PC-3 (cell line): ENCODE measurements at places on chromosomes 12 and 14. TPM values are rescaled to one million over a fixed set of nuclear protein-coding genes. Genes with fewer than 3 reads are reported as not detected.

DNA sequence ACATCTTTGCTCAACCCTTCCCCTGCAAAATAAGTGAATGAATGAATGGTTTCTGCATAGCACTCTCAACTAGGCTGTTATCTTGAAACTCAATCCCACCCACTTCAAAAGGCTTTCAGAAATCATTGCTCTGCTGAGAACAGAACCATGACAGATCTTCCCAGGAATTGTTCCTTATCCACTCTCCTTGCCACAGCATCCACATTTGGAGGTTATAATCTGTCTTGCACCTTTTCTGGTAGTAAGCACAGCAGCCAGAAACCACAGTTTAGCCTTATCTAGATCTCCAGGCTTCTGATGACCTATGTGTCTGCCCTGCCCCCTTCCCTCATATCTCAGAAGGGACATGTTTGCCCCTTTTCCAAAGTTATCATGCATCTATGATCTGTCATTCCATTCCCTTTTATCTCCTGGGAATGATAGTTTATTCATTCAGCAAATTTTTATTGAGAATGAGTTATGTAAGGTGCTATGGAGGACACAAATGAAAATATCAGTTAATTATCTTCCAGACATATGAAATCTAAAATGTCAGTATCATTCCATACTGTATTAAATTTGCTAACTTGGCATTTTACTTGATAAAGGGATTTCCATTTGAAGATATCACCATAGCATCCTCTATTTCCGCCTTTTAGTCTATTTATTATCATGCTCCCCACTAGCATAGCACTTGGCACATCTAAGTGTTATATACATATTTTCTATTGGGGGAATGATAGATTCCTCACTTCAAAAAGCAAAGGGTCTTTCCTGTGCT is 21.4 kb downstream of the LGR5 start:
- H3K27me3 ChIP-seq: peaks cover 60% of the 10 kb centered on the region
- H3K4me3 ChIP-seq: no peak overlapping the region
- no peak overlapping the region for H3K27ac ChIP-seq
- no peak for DNase-seq
- H3K36me3 ChIP-seq: no peaks in the 10 kb centered on the region

- H3K4me1 ChIP-seq: no peaks in the 10 kb centered on the region
- no peaks in the 10 kb centered on the region for H3K27me3 ChIP-seq
- no peak for DNase-seq
- no peaks in the 10 kb centered on the region for H3K36me3 ChIP-seq
Measured at GRCh38 chr12:8958066-8958465, 8.6 kb upstream of the M6PR start.

DNA sequence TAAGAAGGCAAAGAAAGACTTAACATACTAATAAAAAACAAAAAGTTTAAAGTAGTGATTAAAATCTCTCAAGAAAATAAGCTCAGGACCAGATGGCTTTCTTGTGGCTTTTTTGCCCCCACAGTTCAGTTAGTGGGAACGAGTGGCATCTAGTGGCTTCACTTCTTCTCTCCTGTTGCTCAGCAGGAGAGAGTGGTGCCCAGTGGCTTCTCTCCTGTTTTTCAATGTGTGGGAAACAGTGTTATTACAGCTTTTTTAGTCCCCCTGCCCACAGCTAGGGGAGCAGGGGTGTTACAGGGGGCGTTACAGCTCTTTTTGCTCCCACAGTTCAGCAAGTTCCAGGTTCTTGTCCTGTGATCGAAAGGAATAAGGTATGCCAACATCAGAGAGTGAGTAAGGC is 135.2 kb downstream of the RERGL start:
- H3K27ac ChIP-seq: no peak overlapping the region
- no peaks in the 10 kb centered on the region for H3K27me3 ChIP-seq
- no peaks in the 10 kb centered on the region for H3K4me1 ChIP-seq
- no peak overlapping the region for H3K4me3 ChIP-seq
- peak; percentile 35 for DNase-seq

GRCh38 chr12:64790166-64790565 is 31.0 kb upstream of the GNS start:
- H3K36me3 ChIP-seq: no peaks in the 10 kb centered on the region
- H3K27ac ChIP-seq: no peak overlapping the region
- no peak overlapping the region for H3K4me3 ChIP-seq
- H3K4me1 ChIP-seq: peaks cover 13% of the 10 kb centered on the region

DNA sequence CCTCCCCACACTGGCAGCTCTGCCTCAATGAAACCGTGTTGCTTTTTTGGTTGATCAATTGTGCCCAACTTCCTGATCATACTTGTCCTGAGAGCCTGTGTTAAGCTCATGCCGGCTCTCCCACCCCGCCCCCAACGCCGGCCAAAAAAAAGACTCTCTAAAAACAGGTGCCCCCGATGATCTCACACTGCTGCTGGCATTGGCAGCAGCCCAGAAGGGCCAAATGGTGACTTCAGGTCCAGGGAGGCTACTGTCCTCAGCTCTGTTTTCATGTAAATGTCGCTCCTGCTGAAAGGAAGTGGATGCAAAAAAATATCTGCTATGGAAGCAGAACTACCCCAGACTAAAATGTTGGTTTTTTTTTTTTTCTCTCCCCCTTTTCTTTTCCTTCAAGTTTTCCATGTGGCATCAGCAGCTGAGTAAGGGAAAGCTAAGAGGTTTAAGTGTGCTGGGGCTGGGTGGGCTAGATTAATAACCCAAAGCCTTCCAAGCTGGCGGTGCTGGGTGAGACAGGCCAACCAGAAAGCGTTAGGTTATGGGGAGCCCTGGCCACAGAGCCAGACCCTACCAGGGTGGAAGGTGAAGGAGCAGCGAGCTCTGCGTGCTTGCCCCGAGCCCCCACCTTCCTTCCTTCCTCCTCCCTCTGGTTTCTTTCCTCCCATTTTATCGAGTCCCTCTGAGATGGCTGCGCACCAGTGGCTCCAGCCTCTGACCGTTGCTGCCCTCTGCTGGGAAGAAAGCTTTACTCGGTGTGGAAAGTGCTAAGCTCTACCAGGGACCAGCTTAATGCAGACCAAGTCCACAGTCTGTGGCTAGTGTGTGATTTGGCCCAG is 396.1 kb downstream of the NRXN3 start:
- peak overlapping the region; percentile 31; the same call in 1 of the 2 replicates for H3K4me3 ChIP-seq
- no peak overlapping the region for H3K27ac ChIP-seq
- peak; percentile 81 for DNase-seq
- no peaks in the 10 kb centered on the region for H3K36me3 ChIP-seq
- H3K4me1 ChIP-seq: no peaks in the 10 kb centered on the region

DNA sequence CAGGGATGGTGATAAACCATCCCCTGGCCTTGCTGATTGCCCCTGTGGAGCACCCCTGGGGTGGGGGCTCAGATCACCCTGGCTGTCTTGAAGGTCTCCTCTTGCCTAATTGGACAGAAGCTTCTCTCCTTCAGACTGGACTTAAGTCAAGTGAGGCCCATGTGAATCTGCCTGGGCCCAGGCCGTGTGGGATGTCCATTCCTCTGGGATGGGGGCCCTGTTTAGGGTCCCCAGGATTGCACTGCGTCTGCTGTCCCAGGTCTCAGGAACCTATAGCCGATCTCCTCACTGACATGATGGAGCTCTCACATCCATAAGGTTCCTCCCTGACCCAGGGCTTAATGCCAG is 20.2 kb downstream of the SERPINA1 start:
- H3K4me3 ChIP-seq: no peak overlapping the region
- no peaks in the 10 kb centered on the region for H3K36me3 ChIP-seq
- H3K4me1 ChIP-seq: no peaks in the 10 kb centered on the region
- H3K27ac ChIP-seq: no peak overlapping the region
- no peaks in the 10 kb centered on the region; the same call in 1 of the 2 replicates for H3K27me3 ChIP-seq
- no peak for DNase-seq

The RBMS2 gene
- total RNA-seq: 10.2 and 11.5 TPM in 2 replicates

GRCh38 chr12:118870551-118870950 is 110.8 kb upstream of the SRRM4 start:
- DNase-seq: no peak
- peaks cover 18% of the 10 kb centered on the region; the same call in 1 of the 2 replicates for H3K27me3 ChIP-seq
- H3K36me3 ChIP-seq: no peaks in the 10 kb centered on the region

- H3K4me3 ChIP-seq: no peak overlapping the region
- no peaks in the 10 kb centered on the region for H3K27me3 ChIP-seq
- peaks cover 18% of the 10 kb centered on the region for H3K4me1 ChIP-seq
- no peaks in the 10 kb centered on the region for H3K36me3 ChIP-seq
Measured at GRCh38 chr12:33486058-33486457, 46.4 kb upstream of the SYT10 start.

DNA sequence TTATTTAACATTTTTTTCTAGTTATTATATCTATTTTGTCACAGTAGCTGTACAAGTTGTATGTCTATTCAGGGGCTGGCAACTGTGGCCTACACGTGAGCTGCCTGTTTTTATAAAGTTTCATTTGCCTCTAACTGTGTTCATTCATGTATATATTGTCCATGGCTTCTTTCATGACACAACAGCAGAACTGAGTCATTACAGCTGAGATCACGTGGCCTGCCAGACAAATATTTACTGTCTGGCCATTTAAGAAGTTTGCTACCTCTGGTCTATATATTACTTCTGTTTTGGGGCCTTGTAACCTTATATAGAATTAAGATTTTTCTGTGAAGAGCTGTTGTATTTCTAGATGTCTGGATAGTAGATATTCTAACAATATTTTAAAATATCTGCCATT is 37.9 kb downstream of the KIAA0586 start:
- H3K27ac ChIP-seq: no peak overlapping the region
- DNase-seq: peak; percentile 91
- H3K4me1 ChIP-seq: peaks cover 15% of the 10 kb centered on the region

DNA sequence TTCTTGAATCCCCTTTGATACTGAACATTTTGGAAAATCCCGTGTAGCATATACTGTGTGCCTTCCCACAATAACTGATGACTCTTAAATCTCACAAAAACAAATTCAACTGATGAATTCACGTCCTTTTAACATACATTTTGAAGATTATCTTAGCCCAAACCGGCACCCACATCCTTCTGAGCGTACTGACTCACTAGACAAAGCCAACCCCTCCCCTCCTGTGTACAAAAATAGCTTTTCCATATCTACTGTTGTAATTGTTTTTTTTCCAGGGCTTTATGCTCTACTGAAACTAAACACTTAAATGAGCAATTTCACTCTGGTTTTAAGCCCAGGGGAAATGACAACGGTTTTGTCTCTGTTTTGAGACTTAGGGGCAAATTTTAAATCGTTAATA is 109.4 kb upstream of the ATF7IP start:
- DNase-seq: peak; percentile 45
- peak overlapping the region; percentile 21 for H3K4me3 ChIP-seq
- H3K27me3 ChIP-seq: no peaks in the 10 kb centered on the region
- H3K36me3 ChIP-seq: no peaks in the 10 kb centered on the region

- H3K36me3 ChIP-seq: no peaks in the 10 kb centered on the region
- no peaks in the 10 kb centered on the region for H3K4me1 ChIP-seq
- peaks cover 40% of the 10 kb centered on the region for H3K27me3 ChIP-seq
- H3K4me3 ChIP-seq: no peak overlapping the region
- H3K27ac ChIP-seq: no peak overlapping the region
- DNase-seq: no peak
Measured at GRCh38 chr12:113619202-113619601, 147.5 kb upstream of the LHX5 start.

- H3K27me3 ChIP-seq: peaks cover 10% of the 10 kb centered on the region
- H3K27ac ChIP-seq: no peak overlapping the region
- DNase-seq: no peak
- H3K36me3 ChIP-seq: no peaks in the 10 kb centered on the region
- H3K4me3 ChIP-seq: no peak overlapping the region
Measured at GRCh38 chr12:127594351-127594970, 672.5 kb upstream of the TMEM132C start.

The CHD8 gene
- total RNA-seq: 57.4 and 81.0 TPM in 2 replicates

GRCh38 chr14:99670361-99671234 is 13.5 kb upstream of the CYP46A1 start:
- no peak for DNase-seq
- H3K4me3 ChIP-seq: no peak overlapping the region
- H3K27ac ChIP-seq: no peak overlapping the region
- H3K27me3 ChIP-seq: no peaks in the 10 kb centered on the region
- no peaks in the 10 kb centered on the region for H3K36me3 ChIP-seq
- no peaks in the 10 kb centered on the region for H3K4me1 ChIP-seq

DNA sequence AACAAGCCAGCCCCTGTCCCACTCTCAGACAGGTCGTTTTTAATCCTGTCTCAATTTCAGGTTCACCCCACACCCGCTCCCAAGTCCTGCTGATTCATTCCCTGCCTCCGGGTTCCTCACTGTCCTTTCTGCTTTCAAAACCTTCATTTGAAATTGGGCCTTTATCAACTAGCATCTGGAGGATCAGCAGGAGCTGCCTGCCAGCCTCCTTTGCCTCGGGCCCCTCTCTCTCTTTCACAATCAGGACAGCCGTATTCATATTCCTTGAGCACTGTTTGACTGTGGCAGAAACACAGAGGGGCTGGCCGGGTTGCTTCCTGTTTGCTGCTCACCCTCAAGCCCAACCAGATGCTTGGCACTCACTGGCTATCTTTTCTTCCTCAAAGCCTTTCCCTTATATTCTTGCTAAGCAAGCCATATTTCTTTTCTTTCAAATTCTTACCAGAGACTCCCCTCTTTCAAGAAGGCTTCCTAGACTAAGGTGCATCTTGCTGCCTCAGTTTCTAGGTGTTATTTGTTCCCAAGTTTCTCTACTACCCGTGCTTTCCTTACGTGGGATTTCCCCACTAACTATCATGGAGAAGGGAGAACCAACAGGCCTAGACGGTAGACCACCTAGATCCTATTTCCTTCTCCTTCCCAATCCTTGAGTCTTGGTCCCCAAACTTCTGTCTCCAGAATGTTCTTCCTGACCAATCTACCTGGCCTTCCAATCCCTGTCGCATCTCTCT is 3.0 kb downstream of the GALNT6 start:
- peak overlapping the region; percentile 5; the same call in 1 of the 2 replicates for H3K4me3 ChIP-seq
- H3K4me1 ChIP-seq: peaks cover 86% of the 10 kb centered on the region
- H3K27me3 ChIP-seq: no peaks in the 10 kb centered on the region

DNA sequence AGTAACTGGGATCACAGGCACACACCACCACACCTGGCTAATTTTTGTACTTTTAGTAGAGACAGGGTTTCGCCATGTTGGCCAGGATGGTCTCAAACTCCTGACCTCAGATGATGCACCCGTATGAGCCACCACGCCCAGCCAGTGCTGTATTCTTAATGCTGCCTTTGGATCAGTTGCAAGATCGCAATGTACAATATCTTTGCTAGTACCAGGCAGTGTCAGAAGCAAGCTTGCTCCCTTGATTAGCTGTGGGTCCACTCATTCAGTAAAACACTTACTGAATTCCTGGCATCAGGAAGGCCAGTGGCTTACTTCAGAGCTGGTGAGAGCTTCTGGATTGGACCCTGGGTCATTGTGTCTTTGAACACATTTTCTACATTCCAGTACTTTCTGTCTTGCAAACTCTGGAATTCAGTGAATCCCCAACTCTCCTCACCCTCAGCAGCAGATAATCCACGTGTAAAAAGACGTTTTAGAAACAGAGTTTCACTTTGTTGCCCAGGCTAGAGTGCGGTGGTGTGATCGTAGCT is 1183.7 kb downstream of the AACS start:
- H3K4me3 ChIP-seq: no peak overlapping the region
- DNase-seq: no peak
- no peak overlapping the region for H3K27ac ChIP-seq
- H3K36me3 ChIP-seq: no peaks in the 10 kb centered on the region

GRCh38 chr12:127270193-127270592 is 996.8 kb upstream of the TMEM132C start:
- H3K4me3 ChIP-seq: no peak overlapping the region
- no peaks in the 10 kb centered on the region for H3K36me3 ChIP-seq
- peaks cover 41% of the 10 kb centered on the region for H3K4me1 ChIP-seq
- DNase-seq: peak; percentile 58
- H3K27ac ChIP-seq: no peak overlapping the region
